ENCODE measurements at places on chromosomes 7 and 10. TPM values are rescaled to one million over a fixed set of nuclear protein-coding genes. Genes with fewer than 3 reads are reported as not detected.

ATP5F1C gene
- 309 TPM for total RNA-seq

DNA sequence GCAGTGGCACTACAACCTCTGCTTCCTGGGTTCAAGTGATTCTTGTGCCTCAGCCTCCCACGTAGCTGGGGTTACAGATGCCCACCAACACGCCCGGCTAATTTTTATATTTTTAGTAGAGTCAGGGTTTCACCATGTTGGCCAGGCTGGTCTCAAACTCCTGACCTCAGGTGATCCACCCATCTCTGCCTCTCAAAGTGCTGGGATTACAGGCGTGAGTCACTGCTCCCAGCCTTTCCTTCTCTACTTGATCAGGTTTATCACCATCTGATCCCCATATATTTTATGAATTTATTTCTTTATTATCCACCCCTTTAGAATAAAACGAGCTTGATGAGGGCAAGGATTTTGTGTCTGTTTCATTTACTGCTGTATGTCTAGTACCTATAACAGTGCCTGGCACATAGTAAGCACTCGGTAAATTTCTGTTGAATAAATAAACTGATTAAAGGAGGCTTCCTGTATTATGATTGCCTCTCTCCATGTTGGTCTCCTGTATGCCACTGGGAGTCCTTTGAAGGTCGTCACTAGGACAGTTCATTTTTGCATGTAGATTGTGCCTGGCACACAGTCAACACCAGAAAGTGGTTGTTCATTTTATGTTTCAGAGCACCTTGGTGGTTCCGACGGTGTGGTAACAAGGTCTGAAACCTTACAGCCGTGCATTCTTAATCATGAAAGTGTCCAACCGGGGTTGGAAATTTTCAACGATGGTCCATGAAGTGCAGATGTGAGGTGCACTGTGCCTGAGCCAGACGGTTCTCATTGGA lies 9.6 kb upstream of the EIF3A start:
- DNase-seq = no peak
- no peaks in the 10 kb centered on the region for H3K27me3 ChIP-seq
- no peaks in the 10 kb centered on the region for H3K36me3 ChIP-seq
- peak overlapping the region; percentile 65 for H3K27ac ChIP-seq
- no peak overlapping the region for H3K4me3 ChIP-seq

DNA sequence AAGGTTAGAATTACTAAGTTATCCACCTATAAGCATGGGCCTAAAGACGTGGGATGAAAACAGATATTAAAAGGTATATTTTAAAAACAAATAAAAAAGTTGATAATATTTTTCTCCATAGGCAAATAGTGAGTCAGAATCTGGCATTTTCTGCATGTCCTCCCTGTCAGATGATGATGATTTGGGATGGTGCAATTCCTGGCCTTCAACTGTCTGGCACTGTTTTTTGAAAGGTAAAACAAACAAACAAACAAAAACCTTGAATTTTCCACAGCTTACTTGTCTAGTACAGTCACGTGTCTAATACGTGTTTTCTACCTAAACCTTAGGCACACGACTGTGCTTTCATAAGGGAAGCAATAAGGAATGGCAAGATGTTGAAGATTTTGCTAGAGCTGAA lies 17.4 kb downstream of the HBP1 start:
- DNase-seq = no peak
- no peaks in the 10 kb centered on the region for H3K4me1 ChIP-seq
- no peak overlapping the region for H3K27ac ChIP-seq
- peaks cover 67% of the 10 kb centered on the region for H3K36me3 ChIP-seq
- no peak overlapping the region for H3K4me3 ChIP-seq

DNA sequence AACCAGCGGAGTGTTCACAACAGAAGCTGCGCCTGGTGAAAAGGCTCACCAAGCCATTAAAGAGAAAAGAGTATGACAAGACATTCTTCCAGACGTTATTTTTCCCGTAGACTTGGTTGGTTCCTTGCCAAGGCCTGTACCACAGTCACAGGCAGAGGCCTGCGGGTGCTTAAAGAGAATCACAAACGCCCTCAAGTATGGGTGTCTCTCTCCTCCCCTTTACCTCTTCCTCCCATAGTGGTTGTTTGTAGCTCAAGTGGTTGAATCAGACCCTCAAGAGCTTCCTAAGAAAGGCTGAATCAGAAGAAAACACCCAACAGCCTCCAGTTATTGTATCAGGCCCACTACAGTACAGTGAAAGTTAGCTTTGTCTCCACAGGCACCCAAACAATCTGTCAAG lies 169.0 kb downstream of the CREB5 start:
- no peak for DNase-seq
- no peak overlapping the region for H3K27ac ChIP-seq
- H3K4me1 ChIP-seq = no peaks in the 10 kb centered on the region
- no peaks in the 10 kb centered on the region for H3K27me3 ChIP-seq

GRCh38 chr10:126663328-126663727 lies 7.2 kb downstream of the C10orf90 start:
- no peak for DNase-seq
- H3K27me3 ChIP-seq = no peaks in the 10 kb centered on the region
- no peaks in the 10 kb centered on the region for H3K4me1 ChIP-seq
- H3K4me3 ChIP-seq = no peak overlapping the region
- no peak overlapping the region for H3K27ac ChIP-seq

DNA sequence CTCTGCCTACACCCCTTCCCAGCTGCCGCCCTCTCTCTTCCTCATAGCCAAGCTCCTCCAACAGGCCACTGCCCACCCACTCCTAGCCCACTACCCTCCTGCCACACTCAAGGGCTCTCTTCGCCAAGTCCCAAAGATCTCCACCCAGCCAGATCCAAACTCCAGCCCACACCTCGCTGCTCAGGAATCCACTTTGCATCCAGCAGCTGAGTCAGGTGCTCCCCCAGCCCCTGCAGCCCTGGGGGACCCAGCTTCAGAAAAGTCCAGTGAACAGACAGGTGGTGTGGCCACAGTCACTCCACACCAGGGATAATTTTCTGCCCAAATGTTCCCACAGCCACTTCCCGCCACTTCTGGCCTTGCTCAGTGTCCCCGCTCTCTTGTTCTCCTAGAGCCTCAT lies 10.9 kb downstream of the OGDHL start:
- no peak overlapping the region for H3K4me3 ChIP-seq
- DNase-seq = no peak
- no peaks in the 10 kb centered on the region for H3K4me1 ChIP-seq
- no peak overlapping the region for H3K27ac ChIP-seq
- H3K27me3 ChIP-seq = no peaks in the 10 kb centered on the region
- no peaks in the 10 kb centered on the region for H3K36me3 ChIP-seq

GRCh38 chr10:90089719-90090118 lies 388.3 kb downstream of the KIF20B start:
- no peaks in the 10 kb centered on the region for H3K4me1 ChIP-seq
- H3K4me3 ChIP-seq = no peak overlapping the region
- DNase-seq = no peak

- no peaks in the 10 kb centered on the region for H3K27me3 ChIP-seq
- H3K36me3 ChIP-seq = no peaks in the 10 kb centered on the region
- H3K27ac ChIP-seq = no peak overlapping the region
- H3K4me3 ChIP-seq = no peak overlapping the region
- DNase-seq = no peak
Measured at GRCh38 chr7:44272981-44273380, 52.4 kb downstream of the CAMK2B start.

FAM25G gene
- not detected for total RNA-seq

- H3K4me3 ChIP-seq = no peak overlapping the region
- no peaks in the 10 kb centered on the region for H3K27me3 ChIP-seq
- H3K36me3 ChIP-seq = no peaks in the 10 kb centered on the region
- no peaks in the 10 kb centered on the region for H3K4me1 ChIP-seq
- no peak overlapping the region for H3K27ac ChIP-seq
Measured at GRCh38 chr7:46015107-46015868, 94.2 kb upstream of the IGFBP3 start.

GRCh38 chr10:91610919-91611318 lies 22.0 kb downstream of the PPP1R3C start:
- H3K36me3 ChIP-seq = no peaks in the 10 kb centered on the region
- H3K27me3 ChIP-seq = no peaks in the 10 kb centered on the region
- no peak for DNase-seq
- no peaks in the 10 kb centered on the region for H3K4me1 ChIP-seq
- no peak overlapping the region for H3K27ac ChIP-seq
- H3K4me3 ChIP-seq = no peak overlapping the region

GRCh38 chr10:17244700-17245365 lies 16.8 kb downstream of the VIM start:
- peaks cover 5% of the 10 kb centered on the region for H3K4me1 ChIP-seq
- H3K27me3 ChIP-seq = no peaks in the 10 kb centered on the region
- H3K36me3 ChIP-seq = no peaks in the 10 kb centered on the region

DNA sequence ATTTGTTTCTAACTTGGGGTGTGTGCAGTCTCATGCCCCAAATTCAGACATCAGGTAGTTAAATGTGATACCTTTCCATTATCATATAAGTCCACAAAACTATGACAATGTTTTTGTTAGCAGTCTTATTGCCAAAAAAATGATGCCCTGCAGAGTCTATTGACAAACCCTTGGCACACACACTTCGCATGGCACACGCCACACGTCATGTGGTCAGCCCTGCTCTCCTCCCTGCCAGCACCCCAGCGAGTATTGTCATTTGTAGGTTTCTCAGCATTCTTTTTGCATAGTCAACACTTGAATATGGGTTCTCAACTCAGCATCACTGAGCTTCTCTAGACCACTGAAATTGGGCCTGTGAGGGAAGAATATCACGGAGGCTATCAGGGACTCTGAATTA lies 356.0 kb downstream of the INHBA start:
- no peaks in the 10 kb centered on the region for H3K36me3 ChIP-seq
- no peaks in the 10 kb centered on the region for H3K4me1 ChIP-seq
- H3K27me3 ChIP-seq = no peaks in the 10 kb centered on the region
- H3K27ac ChIP-seq = no peak overlapping the region
- no peak overlapping the region for H3K4me3 ChIP-seq

- no peak overlapping the region for H3K27ac ChIP-seq
- no peaks in the 10 kb centered on the region for H3K36me3 ChIP-seq
- DNase-seq = no peak
- no peaks in the 10 kb centered on the region for H3K4me1 ChIP-seq
- no peak overlapping the region for H3K4me3 ChIP-seq
- H3K27me3 ChIP-seq = no peaks in the 10 kb centered on the region
Measured at GRCh38 chr10:19719284-19719683, 96.9 kb upstream of the PLXDC2 start.

SGPL1 gene
- total RNA-seq = 64.3 TPM

DNA sequence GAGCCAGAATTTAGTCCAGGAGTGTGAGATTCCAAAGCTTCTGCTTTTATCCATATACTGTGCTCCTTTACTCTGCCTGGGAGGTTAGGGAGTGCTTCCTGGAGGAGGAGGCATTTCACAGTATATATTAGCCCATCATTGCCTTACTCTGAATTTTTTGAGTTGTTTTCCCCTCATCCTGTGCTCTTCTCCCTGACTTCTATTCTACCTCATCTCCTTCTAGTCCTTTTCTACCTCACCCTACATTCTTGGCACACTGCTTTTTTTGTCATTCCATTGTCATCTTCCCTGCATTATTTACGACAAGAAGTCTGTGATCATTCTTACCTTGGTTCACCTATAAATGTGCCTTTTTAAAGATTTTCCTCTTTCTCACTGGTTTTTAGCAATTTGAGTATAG lies 21.3 kb downstream of the STK17A start:
- H3K4me3 ChIP-seq = no peak overlapping the region
- no peak overlapping the region for H3K27ac ChIP-seq
- DNase-seq = no peak
- H3K4me1 ChIP-seq = peaks cover 89% of the 10 kb centered on the region

DNA sequence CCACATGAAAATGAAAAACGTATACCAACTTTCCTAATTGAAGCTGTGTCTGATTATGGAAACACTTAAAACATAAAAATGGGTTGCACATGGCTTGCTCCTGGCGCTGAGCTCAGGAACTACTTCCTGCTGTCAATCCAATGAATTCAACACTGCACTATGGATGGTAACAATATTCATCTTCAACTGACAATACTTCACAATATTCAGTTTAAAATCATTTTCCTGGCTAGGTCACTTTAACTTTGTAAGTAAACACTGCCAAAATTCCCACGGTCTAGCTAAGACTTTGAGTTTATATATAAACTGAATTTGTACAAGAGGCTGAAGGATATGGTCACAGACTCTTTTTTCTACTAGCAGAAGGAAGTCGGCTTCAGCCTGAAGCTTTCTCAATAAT lies 556.9 kb downstream of the TNS3 start:
- no peaks in the 10 kb centered on the region for H3K4me1 ChIP-seq
- no peaks in the 10 kb centered on the region for H3K27me3 ChIP-seq
- H3K36me3 ChIP-seq = no peaks in the 10 kb centered on the region

DNA sequence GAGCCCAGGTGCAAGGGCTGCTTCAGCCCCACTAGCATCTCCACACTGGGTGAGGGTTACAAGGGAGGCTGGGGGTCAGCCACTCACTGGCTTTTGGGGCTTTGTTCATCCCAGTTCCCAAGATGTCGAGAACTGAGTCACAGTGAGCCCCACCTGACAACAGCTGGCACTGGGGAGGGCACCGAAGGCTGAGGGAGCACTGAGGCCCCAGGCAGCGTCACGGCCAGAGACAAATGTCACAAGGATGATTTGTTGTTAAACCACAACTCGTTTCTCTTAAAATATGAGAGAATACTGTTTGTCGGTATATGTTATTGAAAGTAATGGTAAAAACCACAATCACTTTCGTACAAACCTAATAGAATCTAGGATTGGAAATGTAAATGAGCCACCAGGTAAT lies 219.9 kb downstream of the CELF2 start:
- no peak overlapping the region for H3K4me3 ChIP-seq
- no peaks in the 10 kb centered on the region for H3K27me3 ChIP-seq
- peaks cover 14% of the 10 kb centered on the region for H3K36me3 ChIP-seq
- peak; percentile 53 for DNase-seq
- H3K27ac ChIP-seq = peak overlapping the region; percentile 38

TAS2R3 gene
- total RNA-seq = 1.0 TPM

DNA sequence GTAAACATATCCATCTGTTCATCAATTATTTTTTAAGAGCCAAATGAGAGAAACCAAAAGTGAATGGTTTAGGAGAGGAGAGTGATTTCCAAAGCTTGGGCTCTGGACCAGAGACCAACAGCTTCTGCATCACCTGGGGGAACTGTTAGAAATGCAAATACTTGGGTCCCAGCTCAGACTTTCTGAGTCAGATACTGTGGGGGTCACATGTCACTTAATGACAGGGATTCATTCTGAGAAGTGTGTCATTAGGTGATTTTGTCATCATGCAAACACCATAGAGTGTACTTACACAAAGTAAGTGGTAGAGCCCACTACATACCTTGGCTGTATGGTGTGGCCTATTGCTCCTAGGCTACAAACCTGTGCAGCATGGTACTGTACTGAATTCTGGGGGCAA lies 128.5 kb upstream of the PRR15 start:
- no peaks in the 10 kb centered on the region for H3K36me3 ChIP-seq
- DNase-seq = no peak
- H3K4me1 ChIP-seq = no peaks in the 10 kb centered on the region
- no peak overlapping the region for H3K4me3 ChIP-seq
